ENCODE measurements at places on chromosomes 4 and X.

GRCh38 chr4:44985152-44985551 is 258.8 kb upstream of the GNPDA2 start:
- no peak for DNase-seq

GRCh38 chrX:49202022-49202421 is 2.0 kb upstream of the SYP start:
- DNase-seq, result no peak

DNA sequence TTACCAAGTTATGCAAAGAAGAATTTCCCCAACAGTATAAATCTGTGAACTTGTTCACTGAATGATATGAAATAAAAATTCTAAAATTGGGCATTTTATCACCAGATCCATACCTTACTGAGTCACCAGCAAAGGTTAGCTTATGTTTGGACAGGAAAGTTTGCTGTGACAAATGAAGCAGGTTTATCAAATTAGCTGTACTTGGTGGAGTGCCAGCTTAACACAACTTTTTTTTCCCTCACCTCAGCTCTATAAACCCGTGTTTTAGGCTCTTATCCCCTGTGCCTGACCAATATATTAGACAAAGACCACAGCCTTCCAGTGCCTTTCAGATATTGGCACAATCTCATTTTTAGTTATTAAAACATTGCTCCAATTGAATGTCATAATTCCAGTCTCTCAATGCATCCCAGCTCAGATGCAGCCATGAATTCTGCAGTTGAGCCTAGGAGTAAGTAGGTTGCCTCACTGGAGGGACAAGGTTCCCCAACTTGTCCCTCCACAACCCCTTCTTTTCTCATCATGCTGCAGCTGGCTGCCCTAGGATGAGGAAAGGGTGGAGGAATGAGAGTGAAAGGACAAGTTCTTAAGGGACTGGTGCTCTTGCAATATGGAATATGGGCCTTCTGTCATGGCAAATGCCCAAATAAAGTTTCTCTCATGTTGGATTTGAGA is 27.0 kb upstream of the PDGFC start:
- DNase-seq, result no peak

- DNase-seq, result no peak
Observed at GRCh38 chr4:1975880-1976279, 32.9 kb downstream of the NELFA start.

DNA sequence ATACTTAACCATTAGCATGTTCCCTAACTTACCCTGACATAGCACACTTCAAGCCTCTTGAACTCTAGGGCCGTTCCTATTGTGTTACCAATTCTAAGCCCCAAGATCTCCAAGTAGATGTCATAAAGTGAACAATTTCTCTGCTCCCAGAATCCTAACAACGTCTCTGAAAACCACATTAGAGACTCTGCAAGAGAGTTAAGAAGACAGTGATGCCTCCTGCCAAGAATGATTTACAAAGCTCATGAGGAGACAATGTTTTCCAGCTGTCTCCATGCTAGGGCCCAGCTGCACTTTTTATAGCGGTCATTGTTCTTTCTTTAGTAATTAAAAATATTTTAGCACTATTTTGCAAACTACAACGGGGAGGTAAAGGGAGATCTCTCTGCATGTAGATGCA is 358.4 kb downstream of the PPP3CA start:
- no peak for DNase-seq

GRCh38 chrX:105696870-105697269 is 125.5 kb upstream of the NRK start:
- DNase-seq, result no peak
